ENCODE measurements at places on chromosomes 16 and 17.

GRCh38 chr16:74556375-74556922 is 50.5 kb downstream of the GLG1 start:
- DNase-seq: no peak

DNA sequence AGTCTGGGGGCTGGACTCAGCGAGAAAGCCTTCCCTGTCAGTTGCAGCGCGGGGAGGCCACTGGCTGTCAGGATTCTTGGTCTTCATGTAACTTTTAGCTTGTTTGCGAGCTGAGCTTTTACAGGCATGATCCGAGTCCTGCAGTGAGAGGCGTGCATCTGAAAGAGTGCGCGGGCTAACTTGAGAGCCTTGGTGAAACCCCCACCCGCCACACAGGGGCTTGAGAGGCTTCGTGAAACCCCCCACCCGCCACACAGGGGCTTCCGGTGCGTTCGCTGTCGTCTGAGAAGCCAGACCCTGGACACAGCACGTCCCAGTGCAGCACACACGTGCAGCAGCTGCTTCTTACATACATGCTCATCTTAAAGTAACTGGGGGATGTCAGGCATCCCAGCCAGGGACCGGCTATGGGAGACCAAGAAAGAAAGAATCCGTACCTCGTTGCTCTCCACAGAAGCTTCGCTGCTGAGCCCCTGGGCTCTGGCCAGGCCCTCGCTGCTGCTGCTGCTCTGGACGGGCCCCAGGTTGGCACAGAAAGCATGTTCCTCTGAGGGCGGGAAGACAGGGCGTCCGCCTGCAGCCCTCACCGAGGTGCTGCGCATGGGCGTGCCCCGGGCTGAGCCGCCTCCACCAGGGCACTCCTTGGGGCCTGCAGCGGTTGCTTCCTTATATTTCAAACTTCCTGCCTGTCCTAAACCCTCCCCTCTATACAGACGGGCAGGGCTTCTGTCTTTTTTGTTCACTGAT is 7.8 kb downstream of the NUDT16L1 start:
- DNase-seq: no peak

- DNase-seq: no peak
Measured at GRCh38 chr16:78607022-78607421, 507.6 kb downstream of the WWOX start.

GRCh38 chr16:56270828-56271227 is 79.5 kb downstream of the GNAO1 start:
- no peak for DNase-seq

All from stimulated activated CD4-positive, alpha-beta T cell treated with anti-CD3 and anti-CD28 coated beads, Interleukin-4, amount 100 ng/mL, for 1 hour (primary cell).